ENCODE measurements at places on chromosomes 7 and 10.

DNA sequence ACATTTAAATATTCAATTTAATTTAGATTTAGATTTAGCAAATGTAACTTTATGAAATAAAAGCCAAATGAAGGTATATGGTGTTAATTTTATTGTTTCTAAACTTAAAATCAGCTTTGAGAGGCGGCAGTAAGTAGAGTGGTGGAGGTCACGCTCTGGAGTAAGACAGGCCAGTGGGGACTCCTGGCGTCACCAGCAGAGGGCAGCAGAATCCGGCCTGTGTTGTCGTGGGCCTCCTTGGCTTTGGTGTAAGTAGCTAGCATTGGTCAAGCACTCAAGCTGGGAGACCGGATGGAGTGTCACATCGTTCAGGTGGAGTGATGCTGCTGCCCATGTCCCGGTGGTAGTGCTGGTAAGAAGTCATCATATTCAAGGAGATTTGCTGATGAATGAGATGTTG lies 98.7 kb upstream of the DNAJB6 start:
- DNase-seq = no peak

DNA sequence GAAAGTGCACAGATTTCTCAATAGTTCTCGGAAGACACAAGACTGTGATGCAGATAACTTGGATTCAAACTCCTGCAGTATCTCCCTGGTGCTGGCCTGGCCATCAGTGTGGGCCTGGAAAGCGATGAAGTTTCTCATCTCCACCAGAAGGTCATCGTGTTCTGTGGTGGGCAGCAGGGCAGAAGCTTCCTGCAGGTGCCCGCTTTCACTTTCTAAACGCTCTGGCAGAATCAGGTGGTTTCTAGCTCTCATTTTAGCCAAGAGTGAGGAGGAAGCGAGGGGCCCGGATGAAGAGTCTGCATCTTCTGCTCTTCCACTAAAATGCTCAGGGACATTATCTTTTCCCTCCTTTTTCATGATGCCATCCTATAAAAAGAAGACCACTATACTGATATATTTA lies 63.0 kb upstream of the DRGX start:
- DNase-seq = no peak

DNA sequence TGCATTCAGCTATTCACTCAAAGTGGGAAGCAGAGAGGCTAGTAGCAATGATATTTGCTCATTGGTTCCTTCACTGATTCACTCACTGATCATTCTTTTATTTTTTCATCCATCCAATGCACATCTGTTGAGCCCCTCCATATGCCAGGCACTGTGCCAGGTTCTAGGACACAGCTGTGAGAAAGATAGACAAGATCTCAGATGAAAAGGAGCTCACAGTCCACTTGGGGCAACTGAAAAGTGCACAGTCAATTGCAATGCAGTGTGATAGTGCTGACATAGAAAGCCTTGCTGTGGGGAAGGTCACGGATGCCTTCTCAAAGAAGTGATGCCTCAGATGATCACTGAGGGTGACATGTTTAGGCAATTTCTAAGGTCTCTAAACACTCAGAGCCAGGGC lies 262.3 kb downstream of the PTEN start:
- no peak for DNase-seq

DNA sequence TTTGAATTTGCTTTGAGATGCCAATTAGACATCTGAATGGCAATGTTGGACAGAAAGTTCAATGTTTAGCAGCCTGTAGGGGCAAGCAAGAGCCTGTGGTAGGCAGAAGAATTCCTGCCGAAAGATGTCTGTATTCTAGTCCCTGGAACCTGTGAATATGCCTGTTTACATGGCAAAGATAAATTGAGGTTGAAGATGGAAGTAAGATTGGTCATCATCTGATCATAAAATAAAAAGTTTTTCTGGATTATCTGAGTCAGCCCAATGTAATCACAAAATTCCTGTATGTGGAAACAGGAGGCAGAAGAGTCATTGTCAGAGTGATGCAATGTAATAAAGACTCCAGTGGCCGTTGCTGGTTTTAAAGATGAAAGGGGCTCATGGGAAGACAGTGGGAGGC lies 430.5 kb downstream of the MDFIC start:
- no peak for DNase-seq

DNA sequence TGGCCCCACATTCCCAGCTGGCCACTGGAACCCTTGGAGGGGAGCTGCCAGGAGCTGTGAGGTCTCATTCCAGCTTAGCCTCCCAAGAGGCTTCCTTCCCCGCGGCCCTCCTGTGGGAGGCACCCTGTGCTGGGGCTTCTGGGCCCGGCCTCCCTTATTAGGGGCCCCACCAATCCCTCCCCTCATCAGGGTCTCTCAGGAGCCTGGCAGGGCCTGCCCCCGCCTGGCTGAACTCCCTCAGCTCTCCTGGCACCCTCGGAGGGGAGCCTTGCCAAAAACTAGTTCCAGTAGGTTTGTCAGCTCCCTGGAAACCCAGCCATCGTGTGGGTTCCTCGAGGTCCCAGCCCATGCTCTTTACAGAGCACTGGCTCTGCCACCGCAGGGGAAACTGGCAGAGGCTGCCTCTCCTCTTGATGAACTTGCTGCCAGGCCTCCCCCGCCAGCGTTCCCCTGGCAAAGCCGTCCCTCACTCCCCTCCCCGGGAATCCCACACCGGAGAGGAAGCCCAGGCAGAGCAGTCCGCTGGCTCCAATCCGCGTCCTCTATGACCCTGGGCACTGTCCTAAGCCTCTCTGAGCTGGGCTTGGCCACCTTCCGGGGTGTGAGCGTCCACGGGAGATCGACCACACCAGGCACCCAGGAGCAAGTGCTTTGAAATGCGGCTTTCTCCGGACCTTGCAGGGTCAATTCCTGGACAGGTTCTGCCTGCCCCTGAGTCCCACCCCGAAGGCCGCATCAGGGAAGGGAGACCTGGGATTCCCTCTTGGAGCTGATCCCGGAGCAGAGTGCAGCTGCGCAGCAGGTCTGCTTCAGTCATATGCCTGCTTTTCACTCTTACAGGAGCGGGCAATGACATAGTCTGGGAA lies 139.8 kb downstream of the ARHGAP22 start:
- no peak for DNase-seq

Measured in MV-4-11 (cell line).